CD4-positive, alpha-beta T cell treated with Interleukin-6 at 100 ng/mL for 8 hours (primary cell): ENCODE measurements at places on chromosomes 13 and 19.

- no peak for DNase-seq
Observed at GRCh38 chr13:51902776-51903175, 41.0 kb downstream of the CCDC70 start.

GRCh38 chr13:114130131-114130836 is 2.1 kb downstream of the RASA3 start:
- DNase-seq = no peak

DNA sequence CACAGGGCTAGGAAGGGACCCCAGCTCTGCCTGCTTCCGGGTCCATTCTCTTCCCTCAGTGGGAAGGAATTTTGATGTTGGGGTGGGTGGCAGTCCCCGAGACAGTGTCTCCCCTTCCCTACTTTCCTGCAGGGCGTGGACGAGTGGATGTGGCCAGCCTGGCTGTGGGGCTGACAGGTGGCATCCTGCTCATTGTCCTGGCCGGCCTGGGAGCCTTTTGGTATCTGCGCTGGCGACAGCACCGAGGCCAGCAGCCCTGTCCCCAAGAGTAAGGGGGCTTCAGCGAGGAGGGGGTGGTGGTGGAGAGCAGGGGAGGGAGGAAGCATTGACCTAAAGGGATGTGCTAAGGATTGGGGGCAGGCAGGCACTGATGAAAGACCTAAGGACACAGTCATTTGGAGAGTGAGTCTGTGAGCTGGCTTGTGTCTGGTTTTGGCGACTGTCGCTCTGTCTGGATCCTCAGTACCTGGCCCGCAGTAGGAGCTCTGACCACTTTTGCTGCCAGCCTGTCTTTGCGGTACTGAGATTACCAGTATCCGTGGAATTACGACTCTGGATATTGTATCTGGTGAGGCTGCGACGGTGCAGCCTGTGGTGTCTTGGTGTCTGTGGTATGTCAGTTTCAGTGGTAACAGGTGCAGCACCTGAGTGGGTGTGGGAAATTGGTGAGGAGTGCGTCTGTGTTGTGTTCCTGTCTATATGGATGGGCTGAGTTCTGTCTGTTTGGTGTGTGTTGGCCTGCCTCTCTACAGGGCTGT is 2.4 kb upstream of the PRR12 start:
- DNase-seq = no peak

- no peak for DNase-seq
Observed at GRCh38 chr19:28242317-28242927, 970.5 kb downstream of the UQCRFS1 start.

DNA sequence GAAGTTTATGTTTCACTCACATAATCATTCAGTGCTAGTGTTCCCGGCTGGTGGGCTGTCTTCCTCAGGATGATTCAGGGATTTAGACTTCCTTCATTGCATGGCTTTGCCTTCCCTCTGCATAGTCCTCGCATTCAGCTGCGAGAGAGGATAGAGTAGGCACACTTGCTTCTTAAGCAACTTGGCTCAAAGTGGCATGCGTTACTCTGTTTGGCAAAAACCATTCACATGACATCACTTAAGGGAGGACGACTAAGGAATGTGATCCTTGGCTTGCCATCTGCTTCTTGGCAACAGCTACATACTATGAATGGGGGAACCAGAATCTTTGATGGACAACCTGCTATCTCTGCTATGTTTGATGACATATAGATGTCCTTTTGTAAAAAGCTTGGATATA is 359.3 kb downstream of the TDRD3 start:
- DNase-seq = no peak

DNA sequence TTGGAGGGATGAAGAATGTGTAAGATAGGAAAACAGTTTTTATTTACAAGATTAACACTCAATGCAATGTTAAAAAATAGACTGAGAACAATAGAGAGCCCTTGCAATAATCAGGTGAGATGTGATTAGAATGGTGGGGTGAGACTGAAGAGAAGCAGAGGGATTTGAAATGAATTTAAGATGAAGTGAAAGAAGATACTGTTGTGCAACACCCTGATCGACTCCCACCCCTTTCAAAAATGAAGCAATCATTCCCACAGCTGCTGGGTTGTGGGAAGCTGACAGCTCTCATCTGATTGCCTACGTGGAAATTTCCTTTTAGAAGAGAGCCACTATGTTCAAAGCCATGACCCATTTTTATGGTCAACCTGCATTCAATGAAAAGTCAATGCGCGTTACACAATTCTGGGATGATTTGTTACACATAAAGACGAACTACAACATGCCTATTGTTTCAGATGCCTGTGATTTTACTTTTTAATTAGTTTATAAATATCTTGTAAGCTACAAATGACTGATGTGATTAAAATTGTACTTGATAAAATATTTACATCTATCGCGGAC is 1374.8 kb downstream of the PCDH9 start:
- DNase-seq = no peak

GRCh38 chr13:97866346-97866745 is 87.1 kb upstream of the IPO5 start:
- no peak for DNase-seq

- DNase-seq = no peak
Observed at GRCh38 chr13:48656608-48657007, 2.9 kb downstream of the CYSLTR2 start.

DNA sequence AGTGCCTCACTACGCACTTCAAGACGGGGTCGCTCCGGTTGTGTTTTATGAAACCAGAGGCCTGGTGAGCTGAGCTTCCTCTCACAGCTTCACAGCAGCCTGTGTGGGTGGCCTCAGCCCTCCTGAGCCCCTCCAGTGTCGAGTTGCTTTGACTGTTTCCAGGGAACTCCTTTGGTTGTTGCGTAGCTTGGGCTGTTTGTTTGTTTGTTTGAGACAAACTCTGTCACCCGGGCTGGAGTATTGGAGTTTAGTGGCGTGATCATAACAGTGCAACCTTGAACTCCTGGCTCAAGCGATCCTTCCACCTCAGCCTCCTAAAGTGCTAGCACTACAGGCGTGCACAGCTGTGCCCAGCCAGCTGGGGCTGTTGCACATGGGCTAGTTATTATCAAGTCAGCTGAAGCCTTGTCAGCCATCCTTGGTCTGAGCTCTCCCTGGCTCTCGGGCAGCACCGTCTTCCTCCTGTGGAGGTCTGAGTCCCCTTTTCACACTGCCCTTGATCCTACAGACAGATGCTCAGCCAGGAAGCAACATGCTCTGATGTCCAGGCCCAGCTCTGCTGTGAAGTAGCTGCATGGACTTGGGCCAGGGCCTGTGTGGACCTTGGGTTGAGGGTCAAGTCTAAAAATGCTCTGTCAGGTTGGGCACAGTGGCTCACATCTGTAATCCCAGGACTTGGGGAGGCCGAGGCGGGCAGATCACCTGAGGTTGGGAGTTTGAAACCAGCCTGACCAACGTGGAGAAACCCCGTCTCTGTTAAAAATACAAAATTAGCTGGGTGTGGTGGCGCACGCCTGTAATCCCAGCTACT is 10.2 kb downstream of the DOT1L start:
- DNase-seq = no peak

GRCh38 chr19:29581398-29581797 is 24.7 kb upstream of the POP4 start:
- DNase-seq = no peak

DNA sequence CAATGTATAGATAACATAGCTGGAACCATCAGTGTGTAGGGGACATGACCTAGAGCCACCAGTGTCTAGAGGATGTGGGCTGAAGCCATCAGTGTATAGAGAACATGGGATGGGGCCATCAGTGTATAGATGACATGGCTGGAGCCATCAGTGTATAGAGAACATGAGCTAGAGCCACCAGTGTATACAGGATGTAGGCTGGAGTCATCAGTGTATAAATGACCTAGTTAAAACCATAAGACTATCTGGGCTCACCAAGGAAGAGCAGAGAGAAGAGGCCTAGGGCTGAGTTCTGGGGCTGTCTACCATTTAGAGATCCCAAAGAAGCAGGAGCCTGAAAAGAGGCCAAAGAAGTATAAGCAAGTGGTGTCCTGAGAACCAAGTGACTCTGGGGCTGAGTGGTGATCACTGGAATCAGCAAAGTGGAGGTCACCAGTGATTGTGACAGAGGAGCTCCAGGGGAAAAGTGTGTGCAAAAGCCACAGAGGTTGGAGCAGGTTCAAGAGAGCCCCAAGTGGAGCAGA is 41.0 kb downstream of the RFX2 start:
- no peak for DNase-seq

- DNase-seq = no peak
Observed at GRCh38 chr13:48602296-48603016, 51.3 kb upstream of the CYSLTR2 start.

GRCh38 chr19:19009951-19010350 is 23.4 kb downstream of the SUGP2 start:
- no peak for DNase-seq

- no peak for DNase-seq
Observed at GRCh38 chr13:76029088-76029487, 393.0 kb downstream of the LMO7 start.

- DNase-seq = no peak
Observed at GRCh38 chr13:32228330-32229041, 86.7 kb downstream of the ZAR1L start.

DNA sequence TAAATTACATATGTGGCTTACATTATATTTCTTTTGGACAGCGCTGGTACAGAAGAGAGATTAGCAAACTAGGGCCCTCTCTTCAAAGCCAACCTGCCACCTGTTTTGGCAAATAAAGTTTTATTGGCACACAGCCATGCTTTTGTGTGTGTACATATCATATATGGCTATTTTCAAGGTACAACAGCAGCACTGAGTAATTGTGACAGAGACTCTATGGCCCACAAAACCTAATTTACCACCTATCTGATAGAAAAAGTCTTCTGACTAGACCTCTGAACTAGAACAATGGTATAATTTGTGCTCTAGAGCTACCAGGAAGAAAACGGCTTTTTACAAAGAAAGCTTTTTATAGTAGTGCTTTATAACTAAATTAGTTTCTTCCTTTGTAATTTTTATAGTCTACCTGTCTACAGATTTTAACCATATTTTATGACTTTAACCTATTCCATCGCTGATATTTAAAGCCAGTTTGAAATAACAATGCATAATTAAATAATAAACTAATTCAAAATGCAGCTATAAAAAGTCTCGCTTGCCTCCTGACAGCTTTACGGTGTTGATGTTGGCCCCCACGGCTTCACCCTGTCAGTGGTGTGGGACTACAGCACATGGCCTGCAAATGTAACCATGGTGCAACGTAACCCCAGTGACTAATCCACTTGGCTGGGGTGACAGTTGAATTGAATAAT is 17.7 kb upstream of the DPY19L3 start:
- no peak for DNase-seq

DNA sequence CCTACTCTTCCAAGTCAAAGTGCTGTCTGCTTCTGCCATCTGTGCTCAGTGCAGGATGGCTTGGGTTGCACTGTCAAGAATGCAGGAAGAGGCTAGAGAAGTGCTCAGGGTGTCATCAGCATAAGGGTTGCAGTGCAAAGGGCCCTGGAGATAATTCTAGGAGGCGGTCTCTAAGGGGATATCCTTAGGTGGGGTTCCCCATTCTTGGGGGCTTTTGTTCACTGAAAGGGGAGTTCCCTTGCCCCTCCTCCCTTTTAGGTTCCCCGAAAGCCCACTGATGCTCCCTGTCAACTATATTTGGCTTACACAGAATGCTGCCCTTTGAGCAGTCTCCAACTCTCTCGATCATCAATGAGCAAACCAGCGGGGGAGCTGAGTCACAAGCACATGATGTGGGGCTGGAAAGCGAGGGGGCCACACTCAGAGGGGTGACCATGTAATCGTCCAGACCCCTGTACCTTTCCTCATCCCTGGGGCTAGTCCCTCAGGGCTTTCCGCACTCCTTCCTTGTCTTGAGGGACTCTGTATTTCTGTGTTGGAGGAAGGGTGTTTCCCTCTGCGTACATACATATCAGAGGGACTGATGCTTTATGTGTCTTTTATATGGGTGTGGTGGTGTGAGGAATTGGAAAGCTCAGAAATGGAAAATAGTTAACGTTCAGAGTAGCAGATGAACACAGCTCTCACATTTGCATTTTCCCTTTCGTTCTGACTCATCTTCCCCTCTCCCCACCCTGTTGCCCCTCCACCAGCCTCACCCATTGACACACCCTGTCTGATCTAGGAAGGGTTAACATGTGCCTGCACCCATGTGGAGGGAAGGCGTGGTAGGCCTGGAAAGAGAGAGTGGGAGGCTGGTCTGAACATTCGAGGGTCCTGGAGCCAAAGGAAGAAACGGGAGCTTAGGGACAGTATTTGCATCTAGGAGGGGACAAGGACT is 6.7 kb downstream of the ZBTB32 start:
- no peak for DNase-seq

GRCh38 chr19:6801485-6802086 is 29.1 kb downstream of the VAV1 start:
- peak; percentile 89 for DNase-seq

DNA sequence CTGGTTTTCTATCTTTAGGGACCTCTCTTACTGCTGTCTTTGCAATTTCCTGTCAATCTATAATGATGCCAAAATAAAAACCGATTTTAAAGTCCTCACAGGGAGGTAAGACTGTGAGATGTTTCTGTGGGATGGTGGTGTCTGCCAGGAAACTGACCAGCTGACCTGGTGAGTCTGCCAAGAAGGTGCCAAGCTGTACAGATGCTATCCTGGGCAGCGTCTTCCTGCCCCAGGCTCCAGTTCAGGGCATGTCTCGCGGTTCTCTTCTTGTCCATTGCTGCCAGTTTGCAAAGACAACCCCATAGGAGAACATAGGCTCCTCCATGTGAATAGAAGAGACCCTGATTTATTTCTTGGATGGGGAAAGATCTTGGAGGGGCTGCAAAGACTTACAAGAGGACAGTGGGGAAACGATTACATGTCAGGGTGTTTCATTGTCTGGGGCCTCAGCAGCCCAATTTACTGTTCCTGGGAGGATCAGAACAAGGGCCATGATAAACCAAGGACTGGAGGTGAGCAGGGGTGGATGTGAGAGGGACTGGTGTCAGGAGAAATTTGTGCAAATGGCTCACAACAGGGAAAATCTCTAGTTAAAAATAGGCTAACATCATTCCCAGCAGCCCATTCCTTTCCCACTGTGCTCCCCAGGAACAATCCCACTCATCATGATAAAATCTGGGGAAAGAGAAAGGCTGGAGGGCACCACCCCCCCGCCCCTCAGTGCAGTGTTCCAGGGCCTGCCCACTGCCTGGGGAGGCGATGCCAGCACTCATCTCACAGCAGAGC is 42.7 kb upstream of the VSTM2B start:
- DNase-seq = no peak

DNA sequence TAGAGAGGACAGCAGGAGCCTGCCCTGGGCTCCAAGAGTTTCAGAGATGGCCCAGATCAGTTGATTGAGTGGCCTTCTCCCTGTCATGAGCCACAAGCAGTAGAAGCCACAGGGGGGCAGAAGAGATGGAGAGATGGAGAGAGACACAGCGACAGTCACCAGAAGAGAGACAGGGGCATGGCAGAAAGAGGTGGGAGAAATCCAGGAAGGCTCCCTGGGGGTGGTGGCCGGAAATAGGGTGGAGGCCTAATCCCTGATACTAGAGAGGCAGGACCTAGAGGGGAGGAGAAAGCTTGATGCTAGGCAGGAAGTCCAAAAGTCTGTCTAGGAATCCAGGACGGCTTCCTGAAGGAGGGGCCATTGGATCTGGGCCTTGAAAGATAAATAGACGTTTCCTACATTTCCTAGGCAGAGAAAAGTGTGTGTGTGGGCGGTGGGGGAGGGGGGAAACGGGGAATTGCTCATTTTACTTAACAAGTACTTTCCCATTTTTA is 9.6 kb upstream of the TPM4 start:
- DNase-seq = peak; percentile 64

GRCh38 chr13:68609661-68610060 is 1379.5 kb upstream of the PCDH9 start:
- no peak for DNase-seq
